ENCODE measurements at places on chromosomes 12 and 14.
A peak's percentile ranks its signal among the peaks of the same experiment; 100 is the strongest.

- no peak for DNase-seq
These were observed 14.7 kb downstream of the CPSF6 start for GRCh38 chr12:69254046-69254445.

GRCh38 chr12:102883204-102883799 lies 33.7 kb downstream of the PAH start:
- no peak for DNase-seq

DNA sequence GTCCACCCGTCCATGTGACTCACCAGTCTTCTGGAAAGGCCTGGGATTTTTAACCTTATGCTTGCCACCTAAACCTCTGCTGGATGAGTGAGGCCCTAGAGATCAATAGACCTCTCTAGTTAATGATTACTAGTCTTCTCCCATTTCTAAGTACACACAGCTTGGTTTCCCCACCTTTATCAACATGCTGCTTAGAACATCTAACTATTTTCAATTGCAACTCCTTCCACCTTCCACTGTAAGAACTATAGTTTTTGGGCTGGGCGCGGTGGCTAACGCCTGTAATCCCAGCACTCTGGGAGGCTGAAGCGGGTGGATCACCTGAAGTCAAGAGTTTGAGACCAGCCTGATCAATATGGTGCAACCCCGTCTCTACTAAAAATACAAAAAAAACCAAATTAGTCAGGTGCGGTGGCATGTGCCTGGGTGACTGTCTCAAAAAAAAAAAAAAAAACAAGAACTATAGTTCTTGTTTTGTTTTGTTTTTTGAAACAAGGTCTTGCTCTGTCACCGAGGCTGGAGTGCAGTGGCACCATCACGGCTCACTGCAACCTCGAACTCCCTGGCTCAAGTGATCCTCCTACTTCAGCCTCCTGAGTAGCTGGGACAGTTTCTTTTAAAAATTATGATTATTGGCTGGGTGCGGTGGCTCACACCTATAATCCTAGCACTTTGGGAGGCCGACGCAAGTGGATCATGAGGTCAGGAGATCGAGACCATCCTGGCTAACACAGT lies 18.7 kb upstream of the MDM2 start:
- DNase-seq, result no peak

DNA sequence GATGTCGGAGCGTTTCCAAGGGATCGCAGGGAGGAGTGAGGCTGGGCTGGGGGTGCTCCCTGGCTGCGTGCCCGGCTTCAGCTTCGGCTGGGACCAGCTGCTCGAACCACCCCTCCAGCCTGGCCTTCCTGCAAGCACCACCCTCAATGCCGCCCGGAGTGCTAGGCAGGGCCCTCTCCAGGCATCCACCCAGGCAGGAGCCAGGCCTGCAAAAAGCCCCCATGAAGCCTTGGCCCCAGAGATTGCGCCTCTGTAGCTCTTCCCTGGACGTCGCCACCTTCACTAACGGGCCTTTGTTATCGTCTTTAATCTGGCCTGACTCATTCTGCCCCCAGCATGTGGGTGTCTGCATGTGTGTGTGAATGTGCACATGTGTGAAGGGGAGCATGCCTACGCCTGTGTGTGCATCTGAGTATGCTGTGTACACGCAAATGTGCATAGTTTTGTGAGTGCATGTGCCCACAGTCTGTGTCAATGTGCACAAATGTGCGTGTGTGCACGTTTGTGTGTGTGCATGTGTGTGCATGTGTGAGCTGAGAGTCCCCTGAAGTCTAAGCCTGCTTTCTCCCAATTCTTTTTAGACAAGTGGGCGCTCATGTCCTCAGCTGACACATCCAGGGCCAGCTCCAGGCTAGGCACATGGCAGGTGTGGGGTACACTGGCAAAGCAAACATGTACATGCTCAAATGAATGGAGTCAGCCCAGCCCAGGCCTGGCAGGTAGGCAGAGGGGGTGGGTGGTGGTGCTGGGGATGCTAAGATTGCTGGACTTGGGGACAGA lies 195.4 kb upstream of the C14orf180 start:
- no peak for DNase-seq

GRCh38 chr12:30691122-30691879 lies 4.4 kb downstream of the IPO8 start:
- DNase-seq, result no peak

DNA sequence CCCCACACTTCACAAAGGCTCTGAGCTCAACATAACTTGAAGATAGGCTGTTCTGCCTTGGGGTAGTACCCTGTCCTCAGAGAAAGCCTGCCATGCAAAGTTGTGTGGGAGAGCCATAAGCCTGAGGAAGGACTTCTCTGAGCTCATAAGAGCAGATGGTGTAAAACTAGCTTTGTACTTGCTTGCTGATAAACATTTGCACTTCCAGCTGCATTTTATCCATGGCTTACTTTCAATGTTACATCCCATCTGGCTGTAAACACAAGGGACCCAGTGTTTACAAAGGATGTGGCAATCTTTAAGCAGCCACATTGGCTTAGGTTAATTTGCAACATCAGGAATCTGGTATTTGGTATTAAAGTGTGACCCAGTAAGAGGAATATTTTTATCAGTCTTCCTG lies 258.1 kb downstream of the IPO8 start:
- DNase-seq, result no peak

DNA sequence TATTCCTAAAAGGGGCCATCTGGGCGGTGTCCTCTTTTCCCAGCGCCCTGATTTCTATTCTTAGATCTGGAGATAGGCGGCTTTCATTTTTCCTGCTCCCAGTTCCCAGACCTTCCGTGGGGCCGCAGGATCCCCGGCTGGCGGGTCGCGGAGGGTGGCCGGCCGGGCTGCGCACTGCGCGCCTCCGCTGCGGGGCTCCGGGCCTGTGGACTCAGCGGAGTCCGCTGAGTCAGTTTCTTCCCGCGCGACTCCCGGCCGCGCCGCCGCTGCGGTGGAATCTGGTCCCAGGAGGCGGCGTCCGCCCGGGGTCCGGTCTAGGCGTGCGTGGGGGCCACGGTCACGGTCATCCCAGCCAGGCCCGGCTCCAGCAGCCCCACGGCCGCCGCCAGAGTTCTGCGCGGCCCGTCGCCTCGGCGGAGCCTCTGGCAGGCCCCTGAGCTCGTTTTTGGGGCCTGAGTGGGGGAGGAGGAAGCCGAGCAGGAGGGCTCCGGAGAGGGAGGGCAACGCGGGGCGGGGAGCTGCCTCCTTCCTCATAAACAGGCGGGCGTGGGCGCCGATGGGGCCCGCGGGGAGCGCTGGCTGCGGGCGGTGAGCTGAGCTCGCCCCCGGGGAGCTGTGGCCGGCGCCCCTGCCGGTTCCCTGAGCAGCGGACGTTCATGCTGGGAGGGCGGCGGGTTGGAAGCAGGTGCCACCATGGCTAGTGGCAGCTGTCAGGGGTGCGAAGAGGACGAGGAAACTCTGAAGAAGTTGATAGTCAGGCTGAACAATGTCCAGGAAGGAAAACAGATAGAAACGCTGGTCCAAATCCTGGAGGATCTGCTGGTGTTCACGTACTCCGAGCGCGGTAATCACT lies at the start of gene LRRK2:
TSS of gene LRRK2 (plus strand) at position 559 of the 853 bp plus-strand sequence. CDS start at position 694, 135 bp downstream.
- DNase-seq, result peak; percentile 91

Data from coronary artery (tissue), 2 donors.